Occipital lobe (tissue), 3 donors: ENCODE measurements at places on chromosomes 7 and 10. TPM values are rescaled to one million over a fixed set of nuclear protein-coding genes. Genes with fewer than 3 reads are reported as not detected.

ZNF239 gene
- total RNA-seq: 25.9 TPM

CTTNBP2 gene
- total RNA-seq: 39.0 TPM

AKR1C2 gene
- total RNA-seq: 22.6 TPM

WNT2 gene
- 0.16 TPM for total RNA-seq

ZMIZ1 gene
- 29.5 TPM for total RNA-seq

CALHM3 gene
- total RNA-seq: not detected

AKR1C3 gene
- 8.0 TPM for total RNA-seq

C10orf67 gene
- total RNA-seq: 0.16 TPM

PI4K2A gene
- 8.7 TPM for total RNA-seq

CABCOCO1 gene
- 3.4 TPM for total RNA-seq
